T-helper 17 cell (primary cell): ENCODE measurements at places on chromosomes 16 and 17. TPM values are rescaled to one million over a fixed set of nuclear protein-coding genes. Genes with fewer than 3 reads are reported as not detected.

RPRML gene
- total RNA-seq: not detected

SLC13A2 gene
- total RNA-seq: not detected

DRC7 gene
- total RNA-seq: 0.23 TPM

DNA sequence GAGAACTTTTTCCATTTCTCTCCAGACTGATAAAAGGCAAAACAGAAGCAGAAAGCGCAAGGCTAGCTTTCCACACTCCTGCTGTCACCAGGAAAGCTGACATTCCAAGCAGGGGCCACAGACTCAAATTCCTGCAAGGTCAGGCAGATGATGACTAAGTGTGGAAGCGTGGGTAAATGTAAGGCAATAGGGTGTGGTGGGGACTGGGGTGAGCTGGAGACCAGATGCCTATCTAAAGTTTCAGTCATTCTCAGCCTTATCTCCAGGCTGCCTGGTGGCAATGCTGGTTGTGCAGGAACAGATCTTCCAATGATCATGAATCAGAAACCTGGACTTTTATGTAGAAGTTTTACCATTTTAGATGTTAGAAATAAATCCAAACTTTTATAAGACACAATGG lies 224.1 kb downstream of the GSG1L start:
- DNase-seq: no peak

DNA sequence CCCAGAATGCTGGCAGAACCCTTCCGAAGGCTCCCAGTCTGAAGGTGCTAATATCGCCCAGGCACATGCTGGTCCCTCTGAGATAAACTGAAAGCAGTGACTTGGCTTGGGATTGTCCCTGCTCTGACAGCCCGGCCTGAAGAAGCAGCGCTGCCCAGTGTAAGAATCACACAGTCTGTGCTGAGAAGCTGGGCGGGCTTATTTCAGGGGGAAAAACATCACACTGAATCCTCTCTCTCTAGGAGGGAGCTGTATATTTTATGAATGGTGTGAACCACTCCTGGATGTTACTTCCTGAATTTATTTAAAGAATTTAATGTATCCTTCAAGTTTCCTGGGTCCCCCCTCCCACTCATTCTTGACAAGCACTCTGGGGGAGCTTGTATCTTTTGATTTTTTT lies 36.3 kb downstream of the GAS7 start:
- no peak for DNase-seq

GRCh38 chr16:88296437-88297177 lies 86.2 kb upstream of the ZNF469 start:
- DNase-seq: no peak

DNA sequence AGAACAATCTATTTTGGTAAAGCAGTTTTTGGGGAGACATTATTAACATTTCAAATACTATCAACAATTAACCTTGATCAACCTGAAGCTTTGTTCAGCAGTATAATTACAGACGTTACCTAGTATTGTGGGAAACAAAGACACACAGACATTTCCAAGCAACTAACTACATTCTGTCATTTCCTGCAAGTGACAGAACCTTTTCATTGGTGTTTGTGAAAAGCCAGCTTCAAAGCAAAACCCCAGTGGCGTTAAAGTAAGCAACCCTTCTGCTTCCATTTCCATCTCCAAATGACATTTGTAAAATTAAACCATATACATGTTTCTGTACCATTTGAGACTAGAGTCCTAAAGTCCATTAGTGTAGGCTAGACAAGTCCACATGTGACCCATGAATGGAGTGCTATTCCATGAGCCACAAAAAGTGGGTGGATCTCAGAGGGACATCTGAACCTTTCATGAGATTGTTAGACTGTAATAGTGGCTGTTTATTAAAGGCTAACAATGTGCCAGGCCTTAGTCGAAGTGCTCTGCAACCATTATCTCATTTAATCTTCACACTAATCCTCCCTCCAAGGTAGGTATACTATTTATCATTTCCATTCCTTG lies 101.2 kb downstream of the SSH2 start:
- no peak for DNase-seq

- no peak for DNase-seq
Observed at GRCh38 chr16:79155471-79155870, 445.1 kb downstream of the MAF start.
